ENCODE measurements at places on chromosomes 1 and 21.

DNA sequence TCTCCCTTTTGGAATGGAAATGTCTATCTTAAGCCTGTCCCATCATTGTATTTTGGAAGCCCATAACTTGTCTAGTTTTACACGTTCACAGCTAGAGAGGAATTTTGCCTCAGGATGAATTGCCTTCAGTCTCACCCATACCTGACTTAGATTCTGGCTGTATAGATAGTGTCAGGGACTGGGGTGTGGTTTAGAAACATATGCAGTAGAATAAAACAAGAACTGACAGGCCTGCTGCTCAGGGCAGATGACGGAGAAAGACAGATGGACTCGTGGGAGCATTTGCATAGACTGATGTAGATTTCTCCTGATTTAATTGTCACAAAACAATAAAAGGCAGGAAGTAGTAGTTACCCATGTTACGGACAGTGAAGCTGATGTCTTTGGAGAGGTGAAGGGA lies 166.7 kb downstream of the UCK2 start:
- DNase-seq: no peak

DNA sequence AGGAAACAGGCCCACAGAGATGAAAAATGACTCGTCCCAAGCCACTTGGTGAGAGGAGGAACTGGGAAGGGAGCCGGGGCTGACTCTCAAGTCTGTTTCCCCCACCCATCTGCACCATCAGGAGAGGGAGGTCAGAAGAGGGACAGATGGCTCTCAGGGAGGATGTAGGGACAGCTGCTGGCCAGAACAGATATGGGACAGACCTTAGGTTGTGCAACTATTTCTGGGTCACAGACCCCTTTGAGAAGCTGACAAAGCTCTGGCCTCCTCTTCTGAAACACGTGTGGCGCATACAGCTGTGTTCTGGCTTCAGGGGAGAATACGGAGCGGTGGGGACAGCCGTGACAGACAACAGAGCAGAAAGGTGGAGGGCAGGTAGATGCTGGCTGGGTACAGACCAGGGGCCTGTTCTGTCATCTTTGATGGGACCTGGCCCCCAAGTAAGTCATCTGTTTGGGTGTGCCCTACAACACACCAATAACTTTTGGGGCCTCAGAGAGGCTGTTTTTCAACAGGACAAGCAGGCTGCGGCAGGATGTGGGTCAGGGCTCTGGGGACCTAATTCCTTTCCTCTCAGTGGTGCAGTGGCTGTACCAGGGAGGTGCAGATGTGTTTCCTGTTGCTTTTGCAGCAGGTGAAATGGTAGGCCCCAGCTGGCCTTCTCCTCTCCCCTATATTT lies 7.3 kb downstream of the SH3BGRL3 start:
- DNase-seq: no peak

DNA sequence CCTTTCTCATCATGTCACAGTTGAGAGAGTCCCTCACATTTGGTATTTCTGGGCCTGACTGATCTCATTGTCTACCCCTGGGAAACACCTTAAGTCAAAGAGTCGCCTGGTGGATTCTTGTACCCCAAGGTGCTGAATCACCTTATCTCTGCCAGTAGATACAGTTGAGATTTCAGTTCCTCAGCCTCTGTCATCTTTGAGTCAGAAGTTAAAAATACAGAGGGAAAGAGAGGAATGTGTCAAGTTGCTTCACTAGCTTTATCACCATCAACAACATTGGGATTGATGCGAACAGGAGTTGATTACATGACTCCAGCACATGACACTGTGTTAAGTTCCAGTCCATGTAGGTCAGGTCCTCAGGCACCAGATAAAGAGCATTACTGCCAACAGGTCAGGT lies 513.0 kb downstream of the NUF2 start:
- no peak for DNase-seq

- no peak for DNase-seq
Measured at GRCh38 chr1:66346057-66346795, 187.7 kb upstream of the SGIP1 start.

DNA sequence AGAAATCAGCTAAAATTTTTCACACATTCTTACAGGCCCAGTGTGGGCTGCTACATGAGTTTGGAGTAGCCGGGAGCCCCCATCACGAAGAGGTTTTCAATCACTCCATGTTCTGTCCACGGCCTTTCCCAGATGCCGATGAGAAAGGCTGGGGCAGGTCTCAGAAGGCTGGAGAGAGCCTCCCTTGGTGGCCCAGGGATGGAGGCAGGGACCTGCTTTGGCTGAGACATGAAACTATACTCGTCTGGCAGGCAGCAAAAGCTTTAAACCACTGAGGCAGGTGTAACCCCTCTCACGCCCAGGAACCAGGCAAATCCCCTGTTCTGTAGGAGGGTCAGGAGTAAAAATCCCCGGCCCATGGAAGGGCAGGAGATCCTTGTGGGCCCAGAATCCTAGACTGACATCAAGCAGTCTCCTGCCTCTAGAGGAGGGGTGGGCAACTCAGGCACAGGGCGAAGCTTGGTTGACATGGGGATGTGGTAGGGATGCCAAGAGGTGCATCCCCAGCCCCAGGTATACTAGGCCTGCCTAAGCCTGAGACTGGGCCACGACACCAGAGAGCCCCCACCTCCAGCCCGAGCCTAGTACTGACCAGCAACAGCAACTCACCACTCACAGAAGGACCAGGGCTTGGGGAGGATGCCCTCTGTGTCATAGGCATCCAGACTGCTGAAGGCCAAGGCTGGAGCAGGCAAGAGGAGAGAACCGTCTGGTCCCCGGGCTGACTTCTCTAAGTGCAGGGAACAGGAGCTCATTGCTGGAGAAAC lies 9.1 kb downstream of the MMEL1 start:
- DNase-seq: no peak

DNA sequence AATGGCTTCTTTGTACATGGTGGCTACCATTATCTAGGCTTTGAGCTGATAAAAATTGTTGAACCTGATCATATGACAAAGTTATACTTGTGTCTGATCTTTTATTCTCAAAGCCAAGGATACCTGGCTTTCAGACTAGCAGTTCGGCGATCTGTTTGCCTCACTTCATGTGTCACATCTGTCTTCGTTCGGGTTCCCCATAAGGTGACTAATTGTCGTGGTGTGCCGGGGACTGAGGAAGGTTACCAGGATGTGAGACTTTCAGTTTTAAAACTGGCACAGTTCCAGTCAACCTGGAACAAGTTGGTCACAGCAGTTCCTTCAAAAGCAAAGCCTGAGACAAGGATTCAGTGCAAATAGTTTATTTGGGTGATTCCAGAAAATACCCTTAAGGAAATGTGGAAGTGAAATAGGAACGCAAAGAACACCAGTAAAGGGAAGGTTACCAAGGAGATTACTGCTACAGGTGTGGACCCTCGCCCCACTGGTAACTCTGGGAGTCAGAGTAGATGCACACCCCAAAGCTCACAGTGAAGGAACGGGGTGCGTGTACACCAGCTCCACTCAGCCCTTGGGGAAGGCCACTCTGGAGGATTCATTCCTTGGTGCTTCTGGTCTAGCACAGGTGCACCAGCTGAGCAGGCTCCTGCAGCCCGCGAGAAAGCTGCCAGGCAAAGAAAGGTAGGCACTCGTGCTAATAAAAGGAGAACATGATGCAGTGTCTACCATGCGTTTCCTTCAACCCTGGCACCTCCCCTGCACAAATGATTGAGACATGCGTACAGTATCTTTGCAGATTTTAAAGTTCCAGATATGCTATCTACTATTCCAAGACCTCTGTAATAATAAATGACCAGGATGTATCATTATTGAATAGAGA lies 69.0 kb downstream of the VWA5B1 start:
- DNase-seq: no peak

DNA sequence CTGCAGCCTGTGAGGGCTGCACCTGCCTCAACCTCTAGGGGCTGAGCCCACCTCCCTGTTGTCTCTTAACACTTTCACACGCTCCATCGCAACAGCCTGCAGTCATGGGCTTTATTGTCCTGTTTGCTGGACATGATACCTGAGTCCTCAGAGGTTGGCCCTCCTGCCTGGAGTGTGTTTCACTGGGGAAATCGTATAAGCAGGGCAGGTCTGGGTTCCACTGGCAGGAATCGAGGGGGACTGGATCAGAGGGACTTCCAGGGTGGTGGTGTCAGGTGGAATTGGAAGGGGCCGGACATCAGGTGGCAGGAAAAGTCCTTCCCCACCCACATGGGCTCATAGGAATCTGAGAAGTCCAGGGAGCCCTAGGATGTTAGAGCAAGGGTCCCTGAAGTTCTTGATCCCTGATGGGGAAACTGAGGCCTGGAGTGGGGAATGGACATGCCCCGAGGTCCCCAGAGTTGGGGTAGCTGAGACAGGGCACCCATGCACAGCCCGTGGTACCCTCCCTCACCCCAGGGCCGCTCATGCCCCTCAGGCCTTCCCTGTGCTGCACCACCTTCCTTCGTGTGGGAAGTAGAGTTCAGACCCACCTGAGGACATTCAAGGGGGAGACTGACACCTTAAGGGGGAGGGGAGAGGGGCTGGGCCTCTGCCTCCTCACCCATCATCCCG lies 66.6 kb downstream of the PIK3CD start:
- DNase-seq: no peak

DNA sequence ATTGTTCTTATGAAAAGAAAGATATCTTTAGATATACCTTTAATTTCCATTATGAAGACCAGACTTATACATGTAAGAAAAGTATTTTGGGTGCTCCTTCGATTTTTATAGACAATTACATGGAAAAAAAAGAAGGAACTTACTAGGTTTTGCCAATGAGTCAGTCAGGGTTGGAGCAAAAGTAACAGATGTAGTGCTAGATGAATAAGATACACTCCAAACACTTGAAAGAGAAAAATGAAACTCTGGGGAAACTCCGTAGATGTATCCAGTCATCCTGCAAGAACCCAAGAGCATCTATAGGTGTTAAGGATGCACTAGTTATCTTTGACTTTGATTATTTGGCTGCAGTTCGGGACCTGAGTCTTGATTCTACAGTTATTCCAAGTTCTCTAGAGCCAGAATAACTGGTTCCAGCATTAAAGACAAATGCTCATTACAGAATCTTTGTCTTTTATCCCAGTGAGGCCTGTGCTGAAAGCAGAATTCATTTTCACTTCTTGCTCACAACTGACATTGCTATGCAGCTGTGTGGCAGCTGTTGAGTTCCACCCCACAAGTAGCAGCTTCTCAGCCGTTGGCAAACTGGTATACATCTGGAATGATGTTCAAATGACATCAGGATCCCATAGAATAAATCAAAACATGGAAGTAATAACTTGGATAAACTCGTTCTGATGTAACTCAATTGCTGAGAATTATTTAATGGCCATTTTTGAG lies 326.1 kb downstream of the ASTN1 start:
- no peak for DNase-seq

- DNase-seq: no peak
Measured at GRCh38 chr1:241229216-241229615, 127.8 kb downstream of the RGS7 start.

GRCh38 chr1:206658264-206658980 lies 23.1 kb downstream of the DYRK3 start:
- no peak for DNase-seq

GRCh38 chr21:14482165-14482564 lies 64.0 kb downstream of the SAMSN1 start:
- DNase-seq: no peak

GRCh38 chr1:196209983-196210382 lies 398.3 kb downstream of the KCNT2 start:
- DNase-seq: no peak

GRCh38 chr1:13960375-13960987 lies 260.5 kb downstream of the PRDM2 start:
- DNase-seq: peak; percentile 68

DNA sequence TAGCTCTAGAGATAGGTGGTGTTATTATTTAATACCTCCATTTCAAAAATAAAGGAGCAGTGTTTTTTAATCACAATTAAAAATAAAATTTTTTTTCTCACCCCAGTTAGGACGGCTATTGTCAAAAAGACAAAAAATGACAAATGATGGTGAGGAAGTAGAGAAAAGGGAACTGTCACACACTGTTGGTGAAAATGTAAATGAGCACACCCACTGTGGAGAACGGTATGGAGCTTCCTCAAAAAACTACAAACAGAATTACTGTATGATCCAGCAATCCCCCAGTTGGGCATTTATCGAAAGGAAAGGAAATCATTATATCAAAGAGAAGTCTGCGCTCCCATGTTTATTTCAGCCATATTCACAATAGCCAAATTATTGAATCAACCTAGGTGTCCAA lies 148.7 kb upstream of the NR5A2 start:
- no peak for DNase-seq

DNA sequence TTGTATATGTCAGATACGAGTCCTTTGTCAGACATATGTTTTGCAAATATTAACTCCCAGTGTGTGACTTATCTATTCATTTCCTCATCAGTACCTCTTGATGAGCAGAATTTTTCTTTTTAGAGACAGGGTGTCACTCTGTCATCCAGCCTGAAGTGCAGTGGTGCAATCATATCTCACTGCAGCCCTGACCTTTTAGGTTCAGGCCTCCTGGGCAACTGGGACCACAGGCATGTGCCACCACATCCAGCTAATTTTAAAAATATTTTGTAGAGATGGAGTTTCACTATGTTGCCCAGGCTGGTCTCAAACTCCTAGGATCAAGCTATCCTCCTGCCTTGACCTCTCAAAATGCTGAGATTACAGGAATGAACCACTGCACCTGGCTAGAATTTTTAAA lies 93.0 kb downstream of the HLCS start:
- no peak for DNase-seq

GRCh38 chr21:46196733-46197132 lies 12.5 kb upstream of the SPATC1L start:
- DNase-seq: peak; percentile 7

DNA sequence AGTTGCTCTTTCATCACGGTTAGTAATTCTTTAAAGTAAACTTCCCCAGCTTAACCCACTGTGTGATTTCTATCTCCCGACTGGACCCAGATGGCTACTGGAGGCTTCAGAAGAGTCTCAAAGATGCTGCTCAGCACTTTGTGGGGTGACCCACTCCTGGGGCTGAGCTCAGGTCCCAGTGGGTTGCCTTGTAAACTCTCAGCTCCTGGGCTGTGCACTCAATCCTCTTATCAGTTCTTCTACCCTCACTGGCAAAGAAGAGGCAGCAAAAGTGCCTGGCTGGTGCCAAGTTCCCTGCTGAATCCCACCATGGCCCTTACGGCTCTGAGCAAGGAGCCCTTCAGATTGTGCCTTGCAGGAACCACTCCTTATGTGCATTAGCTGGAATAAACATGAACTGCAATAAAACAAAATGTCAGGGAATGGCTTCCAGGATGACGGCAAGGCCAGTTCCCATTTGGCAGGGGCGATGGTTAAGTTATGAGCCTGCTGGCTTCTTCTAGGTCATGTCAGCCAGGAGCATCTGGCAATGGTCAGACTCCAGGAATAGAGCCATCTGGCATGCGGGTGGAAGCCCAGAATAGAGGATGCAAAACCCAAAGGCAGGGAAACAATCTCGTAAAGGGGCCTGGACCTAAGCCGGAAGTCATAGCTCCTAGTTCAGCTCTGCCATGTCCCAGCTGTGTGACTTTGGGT lies 6.8 kb downstream of the MYOC start:
- no peak for DNase-seq

DNA sequence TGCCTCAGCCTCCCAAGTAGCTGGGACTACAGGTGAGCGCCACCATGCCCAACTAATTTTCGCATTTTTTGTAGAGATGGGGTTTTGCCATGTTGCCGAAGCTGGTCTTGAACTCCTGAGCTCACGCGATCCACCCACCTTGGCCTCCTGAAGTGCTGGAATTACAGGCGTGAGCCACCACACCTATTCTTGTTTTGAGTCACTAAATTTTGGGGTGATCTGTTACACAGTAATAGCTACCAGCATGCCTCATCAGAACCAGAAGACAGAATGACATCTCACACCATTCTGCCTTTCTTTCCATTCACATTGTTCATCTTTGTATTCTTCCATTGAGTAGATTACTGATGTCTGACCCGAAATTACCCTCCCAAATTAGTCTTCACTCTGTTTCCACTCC lies 9.1 kb downstream of the RHBDL2 start:
- no peak for DNase-seq

- no peak for DNase-seq
Measured at GRCh38 chr1:58927041-58927721, 143.3 kb upstream of the JUN start.

Data from Caco-2 (cell line).